ENCODE measurements at places on chromosomes 7 and 10.

- DNase-seq, result no peak
Measured at GRCh38 chr7:123769371-123769770, 20.6 kb upstream of the WASL start.

- peak; percentile 40 for DNase-seq
Measured at GRCh38 chr7:86939197-86939814, 120.1 kb downstream of the ELAPOR2 start.

DNA sequence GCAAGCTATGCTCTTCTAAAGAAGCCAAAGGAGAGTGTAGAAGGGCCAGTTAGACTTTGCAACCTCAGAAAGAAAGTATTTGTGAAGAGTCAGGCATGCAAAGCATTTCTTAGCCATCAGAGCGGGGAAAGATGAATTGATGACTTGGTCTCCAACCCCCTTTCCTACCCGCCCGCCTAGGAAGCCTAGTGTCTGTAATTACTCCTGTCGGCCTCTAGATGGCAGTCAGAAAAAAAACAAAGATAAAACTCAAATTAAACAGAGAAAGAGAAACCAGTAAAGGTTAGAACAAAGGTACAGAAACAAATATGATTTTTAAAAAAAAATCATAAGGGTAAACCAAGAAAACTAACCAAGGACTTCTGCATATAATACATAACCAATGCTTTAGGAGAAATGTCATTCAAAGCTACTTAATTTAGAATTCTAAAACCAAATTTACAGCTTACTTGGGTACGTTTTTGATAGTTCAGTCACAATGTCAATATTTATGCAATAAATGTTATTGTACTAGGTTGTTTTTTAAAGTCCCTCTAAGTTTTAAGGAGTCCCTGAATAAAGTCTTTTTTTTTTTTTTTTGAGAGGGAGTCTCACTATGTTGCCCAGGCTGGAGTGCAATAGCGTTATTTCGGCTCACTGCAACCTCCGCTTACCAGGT lies 97.6 kb downstream of the LYZL1 start:
- peak; percentile 22 for DNase-seq

- no peak for DNase-seq
Measured at GRCh38 chr7:100836812-100837098, 9.4 kb upstream of the EPHB4 start.

- no peak for DNase-seq
Measured at GRCh38 chr10:127896590-127896989, 3.8 kb upstream of the CLRN3 start.

- no peak for DNase-seq
Measured at GRCh38 chr10:92094960-92095359, 171.4 kb downstream of the BTAF1 start.

- no peak for DNase-seq
Measured at GRCh38 chr7:112053737-112054069, 152.5 kb downstream of the DOCK4 start.

GRCh38 chr10:131625041-131625440 lies 275.8 kb upstream of the PPP2R2D start:
- DNase-seq, result no peak

DNA sequence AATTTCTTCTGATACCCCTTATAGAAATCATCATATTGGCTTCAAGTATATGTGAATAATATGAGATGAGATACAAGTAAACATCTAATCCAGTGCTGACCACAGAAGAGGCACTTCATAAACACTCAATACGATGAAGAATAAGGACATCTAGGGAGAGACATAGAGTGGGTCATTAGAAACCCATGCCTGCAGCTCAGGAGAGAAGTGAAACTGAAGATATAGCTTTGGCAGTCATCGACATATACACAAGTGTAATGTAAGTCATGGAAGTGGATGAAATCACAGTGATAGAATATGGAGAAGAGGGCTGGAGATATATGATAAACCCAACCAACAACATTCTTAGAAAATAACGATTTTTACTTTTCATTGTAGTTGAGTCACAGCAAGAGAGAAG lies 665.0 kb downstream of the PARD3 start:
- DNase-seq, result no peak

GRCh38 chr10:131642966-131643365 lies 257.8 kb upstream of the PPP2R2D start:
- no peak for DNase-seq

DNA sequence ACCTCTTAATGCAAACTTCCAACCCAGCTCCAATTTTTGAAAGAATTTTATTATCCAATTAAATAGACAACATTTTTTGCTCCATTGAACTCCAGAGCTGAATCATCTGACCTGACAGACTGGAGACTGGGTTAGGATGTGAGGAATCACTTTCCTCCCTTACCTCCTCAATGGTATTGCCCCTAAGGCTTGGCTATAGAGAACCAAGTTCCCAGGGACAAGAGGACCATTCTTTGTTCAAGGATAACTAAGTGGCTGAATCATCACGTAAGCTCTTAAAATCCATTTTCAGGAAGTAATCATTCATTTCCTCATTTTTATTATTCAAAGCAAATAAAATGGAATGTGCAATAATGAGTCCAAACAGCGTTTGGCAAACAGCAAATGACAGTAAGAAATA lies 335.1 kb downstream of the GATA3 start:
- no peak for DNase-seq

DNA sequence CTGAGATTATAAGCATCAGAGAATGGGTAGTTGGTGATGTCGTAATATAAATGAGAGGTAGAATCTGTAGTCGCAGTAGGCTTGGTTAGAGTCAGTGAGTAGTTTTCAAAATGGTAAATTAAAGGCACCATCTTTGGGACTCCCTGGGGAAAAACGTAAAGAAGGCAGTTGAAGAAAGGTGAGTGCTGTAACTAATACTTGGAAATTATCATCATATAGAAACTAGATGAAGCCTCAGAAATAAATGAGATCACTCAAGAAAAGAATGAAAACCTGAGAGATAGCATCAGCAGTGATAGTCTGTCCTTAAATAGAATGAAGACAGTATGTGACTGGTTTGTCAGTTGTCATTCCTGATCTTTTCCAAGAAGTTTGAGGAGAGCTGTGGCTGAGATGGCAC lies 23.8 kb downstream of the PALS2 start:
- no peak for DNase-seq

DNA sequence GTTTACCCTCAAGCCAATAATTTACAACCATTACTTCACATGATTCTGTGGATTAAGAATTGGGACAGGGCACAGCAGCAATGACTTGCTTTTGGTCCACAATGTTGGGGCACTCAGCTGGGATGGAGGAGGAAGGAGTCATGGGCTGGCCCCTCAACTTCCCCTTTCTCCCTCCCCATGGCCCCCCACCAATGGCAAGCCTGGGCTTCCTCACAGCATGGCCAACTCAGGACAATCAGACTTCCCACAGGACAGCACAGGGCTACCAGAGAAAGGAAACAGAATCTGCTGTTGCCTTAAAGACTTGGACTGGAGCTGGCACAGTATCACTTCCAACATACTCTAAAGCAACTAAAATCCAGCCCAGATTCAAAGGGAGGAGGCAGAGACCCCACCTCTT lies 160.7 kb downstream of the PTPN20 start:
- no peak for DNase-seq

DNA sequence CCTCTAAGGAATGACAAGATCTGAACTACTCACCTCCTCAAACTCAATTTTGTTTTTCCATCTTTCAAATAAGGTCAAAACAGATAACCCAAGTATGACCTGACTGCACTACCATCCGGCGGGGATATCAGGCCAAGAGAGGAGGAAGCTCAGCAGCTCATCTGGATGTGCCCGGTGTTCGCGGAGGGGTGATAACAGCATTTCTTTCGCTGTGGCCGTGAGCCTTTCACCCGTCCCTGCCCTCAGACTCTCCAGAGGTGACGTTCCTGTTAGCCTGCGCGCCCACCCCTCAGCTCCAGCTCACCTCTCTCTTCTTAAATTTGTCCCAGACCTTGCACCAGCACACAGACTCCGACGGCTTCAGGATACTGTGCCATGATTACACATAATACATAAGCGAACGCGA lies 526 bp downstream of the ZNF248 start:
- peak; percentile 7 for DNase-seq

- no peak for DNase-seq
Measured at GRCh38 chr10:133201948-133202725, 27.9 kb upstream of the UTF1 start.

- DNase-seq, result no peak
Measured at GRCh38 chr7:6375348-6376101, 72.2 kb downstream of the DAGLB start.

DNA sequence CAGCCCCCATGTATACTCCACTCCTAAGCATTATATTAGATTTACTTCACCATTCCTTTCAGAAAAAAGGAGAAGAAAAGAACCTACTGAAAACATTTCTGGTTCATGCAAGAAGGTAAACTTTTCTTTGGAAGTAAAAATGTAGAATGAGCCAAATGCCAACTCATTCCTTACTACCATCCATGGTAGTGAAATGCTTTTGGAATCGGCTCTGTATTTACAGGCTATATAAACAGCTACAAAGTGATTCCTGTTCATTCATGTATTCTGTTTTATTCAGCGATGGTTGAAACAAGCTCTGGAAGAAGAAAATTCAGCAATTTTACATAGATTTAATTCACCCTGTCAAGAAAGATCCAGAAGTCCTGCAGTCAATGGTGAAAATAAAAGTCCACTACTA lies 91.6 kb downstream of the KMT2E start:
- DNase-seq, result no peak

DNA sequence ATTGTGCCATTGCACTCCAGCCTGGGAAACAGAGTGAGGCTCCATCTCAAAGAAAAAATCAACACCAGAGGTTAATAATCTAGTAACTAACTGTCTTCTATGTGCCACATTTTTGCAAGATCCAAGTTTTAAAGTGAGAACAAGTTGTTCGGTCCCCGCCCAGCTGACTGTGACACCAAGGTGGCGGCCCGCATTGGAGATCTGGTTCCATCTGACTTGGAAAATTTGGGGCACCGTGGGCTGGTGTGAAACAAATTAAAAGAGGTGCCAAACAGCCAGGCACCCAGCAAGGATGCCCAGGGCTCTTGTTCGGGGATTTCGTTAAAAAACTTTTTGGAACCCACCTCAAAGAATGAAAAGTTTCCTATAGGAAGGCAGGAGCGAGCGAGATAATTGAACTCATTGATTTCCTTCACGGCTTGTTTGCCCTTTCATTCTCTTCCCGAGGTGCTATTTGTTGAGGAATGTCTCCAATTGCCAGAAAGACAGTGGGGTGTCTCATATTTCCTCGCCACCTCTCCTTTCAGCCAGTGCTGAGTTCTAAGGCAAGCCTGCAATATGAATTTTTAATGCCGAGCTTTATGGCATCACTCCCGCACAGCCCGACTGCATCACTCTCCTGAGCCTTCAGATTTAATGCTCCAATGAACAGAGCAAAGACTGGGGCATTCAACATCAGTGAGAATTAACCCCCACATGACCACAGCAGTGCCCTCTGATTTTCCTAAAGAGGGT lies 156.9 kb upstream of the SH2B2 start:
- DNase-seq, result no peak

GRCh38 chr10:96712662-96713271 lies 7.5 kb downstream of the PIK3AP1 start:
- DNase-seq, result no peak

DNA sequence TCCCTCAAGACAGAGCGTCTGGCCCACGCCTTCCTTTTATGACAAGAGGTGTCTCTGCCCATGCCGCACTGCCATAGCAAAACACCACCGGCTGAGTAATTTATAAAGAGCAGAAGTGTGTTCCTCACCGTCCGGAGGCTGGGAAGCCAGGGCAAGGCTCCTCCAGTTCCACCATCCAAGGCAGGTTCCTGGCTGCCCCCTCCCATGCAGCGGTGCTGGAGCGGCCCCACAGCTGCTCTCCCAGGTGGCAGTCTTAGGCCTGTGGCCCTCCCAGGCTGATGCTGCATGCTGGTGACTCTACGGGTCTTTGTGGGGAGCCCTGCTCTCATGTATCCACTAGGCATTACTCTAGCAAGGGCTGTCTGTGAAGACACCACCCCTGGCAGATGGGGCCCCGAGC lies 113.1 kb downstream of the TCERG1L start:
- no peak for DNase-seq

DNA sequence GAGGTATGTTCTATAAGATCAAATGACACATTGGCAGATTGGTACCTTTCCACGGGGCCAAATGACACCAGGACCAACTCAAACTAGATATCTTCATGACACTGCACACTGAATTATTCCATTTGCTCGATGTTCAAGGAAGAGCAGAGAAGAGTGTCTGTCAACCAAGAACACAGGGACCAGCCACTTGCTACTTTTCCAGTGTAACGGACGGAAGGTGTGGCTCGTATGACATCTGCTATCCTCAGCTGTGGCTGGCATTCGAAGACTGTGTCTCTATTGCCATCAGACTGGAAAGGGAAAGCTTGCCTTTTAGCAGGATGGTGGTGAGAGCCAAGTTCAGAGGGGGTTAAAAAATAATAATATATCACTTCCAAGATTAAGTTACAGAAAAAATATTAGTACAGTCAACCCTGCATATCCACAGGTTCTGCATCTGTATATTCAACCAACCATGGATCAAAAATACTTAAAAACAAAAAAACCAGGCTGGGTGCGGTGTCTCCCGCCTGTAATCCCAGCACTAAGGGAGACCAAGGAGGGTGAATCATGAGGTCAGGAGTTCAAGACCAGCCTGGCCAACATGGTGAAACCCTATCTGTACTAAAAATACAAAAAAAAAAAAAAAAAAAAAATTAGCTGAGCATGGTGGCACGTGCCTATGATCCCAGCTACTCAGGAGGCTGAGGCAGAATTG lies 237.1 kb downstream of the PRPF18 start:
- no peak for DNase-seq

- DNase-seq, result no peak
Measured at GRCh38 chr7:832167-832967, at the start of gene SUN1. SUN1 (plus strand) TSS chr7:832476; CDS start chr7:832525, 49 bp downstream.

- DNase-seq, result no peak
Measured at GRCh38 chr10:61859786-61860185, 41.7 kb upstream of the ARID5B start.

DNA sequence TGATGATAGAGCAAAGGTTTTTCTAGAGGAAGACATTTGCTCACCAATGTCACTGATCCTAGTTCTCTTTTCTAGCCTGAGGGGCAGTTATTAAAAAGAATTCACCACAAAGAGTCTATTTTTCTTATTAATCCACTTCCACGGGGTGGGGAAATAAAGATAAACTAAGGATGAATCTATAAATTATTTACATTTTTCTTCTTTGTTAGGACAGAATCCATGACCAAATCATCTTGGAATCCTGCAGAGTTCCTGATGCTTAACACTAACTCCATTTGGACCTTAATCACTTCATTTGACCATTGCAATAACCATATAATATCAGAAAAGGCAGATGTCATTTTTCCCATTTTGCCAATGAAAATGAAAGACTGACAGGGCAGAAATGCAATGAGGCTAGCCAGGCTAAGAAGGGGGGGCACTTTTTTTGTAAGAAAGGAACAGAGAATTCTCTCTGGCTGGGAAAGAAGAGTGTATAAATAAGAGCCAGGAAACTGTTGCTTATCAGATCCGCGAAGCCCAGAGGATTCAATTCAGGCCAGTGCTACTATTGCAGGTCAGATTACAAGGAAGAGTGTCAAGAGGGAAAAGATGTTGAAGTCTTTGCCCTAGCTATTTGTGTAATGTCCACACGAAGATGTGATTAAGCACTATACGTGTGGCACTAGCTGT lies 433.2 kb downstream of the TNS3 start:
- DNase-seq, result no peak

Data from HEK293T (cell line).